ENCODE measurements at places on chromosomes 6 and 20.
A peak's percentile ranks its signal among the peaks of the same experiment; 100 is the strongest.

DNA sequence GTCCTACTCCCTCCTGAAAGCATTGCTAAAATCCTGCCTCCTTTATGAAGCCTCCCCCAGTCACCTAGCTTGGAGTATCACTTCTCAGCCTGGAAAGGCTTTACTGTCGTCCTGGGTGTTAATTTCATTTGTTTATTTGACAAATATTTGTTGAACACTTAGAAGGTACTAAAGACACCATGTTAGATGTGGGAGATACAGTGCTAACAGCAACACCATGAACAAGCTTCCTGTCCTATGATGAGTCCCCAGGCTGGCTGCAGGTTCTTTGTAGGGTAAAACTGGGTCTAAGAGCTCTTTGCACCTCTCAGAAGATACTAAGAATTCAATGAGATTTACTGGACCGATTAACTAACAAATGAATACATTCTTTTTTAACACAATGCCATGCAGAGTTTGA is 109.2 kb upstream of the TMEM170B start:
- no peak for DNase-seq

DNA sequence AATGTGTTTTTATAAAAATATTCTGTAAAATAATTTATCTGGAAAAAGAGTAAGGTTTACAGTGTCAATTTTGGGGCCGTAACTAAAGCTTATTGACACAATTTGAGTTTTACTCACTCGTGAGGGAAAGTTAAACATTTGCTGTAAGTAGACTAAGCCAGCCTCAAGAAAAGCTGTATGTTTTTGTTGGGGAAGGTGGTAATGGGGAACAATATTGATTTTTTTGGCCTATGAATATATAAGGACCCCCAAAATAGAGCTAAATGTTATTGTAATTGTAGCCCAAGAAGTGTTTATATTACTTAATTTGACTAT is 1.4 kb downstream of the SENP6 start:
- no peak for DNase-seq

- DNase-seq = no peak
Measured at GRCh38 chr6:47630587-47630986, 67.8 kb upstream of the ADGRF4 start.

GRCh38 chr20:7985916-7986315 is 33.6 kb downstream of the TMX4 start:
- DNase-seq = no peak

GRCh38 chr6:157761331-157761921 is 61.6 kb upstream of the SNX9 start:
- DNase-seq = no peak

DNA sequence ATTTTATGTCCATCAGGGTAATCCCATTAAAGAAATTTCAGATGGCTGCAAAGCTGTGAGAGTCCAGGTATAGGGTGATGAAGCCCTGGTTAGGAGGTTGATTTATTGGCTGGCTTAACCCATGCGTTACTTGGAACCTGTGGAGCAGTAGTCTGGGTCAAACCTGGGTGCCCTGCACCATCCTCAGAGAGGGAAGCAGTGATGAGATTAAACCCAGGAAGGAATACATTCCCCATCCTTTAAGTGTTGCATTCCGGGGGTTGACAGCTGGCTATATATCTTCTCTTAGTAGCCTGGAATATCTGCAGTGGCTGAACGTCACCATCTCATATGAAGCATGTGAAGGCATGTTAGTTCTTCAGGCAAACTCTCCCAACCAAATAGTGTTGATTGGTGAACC is 44.9 kb upstream of the JAG1 start:
- no peak for DNase-seq

DNA sequence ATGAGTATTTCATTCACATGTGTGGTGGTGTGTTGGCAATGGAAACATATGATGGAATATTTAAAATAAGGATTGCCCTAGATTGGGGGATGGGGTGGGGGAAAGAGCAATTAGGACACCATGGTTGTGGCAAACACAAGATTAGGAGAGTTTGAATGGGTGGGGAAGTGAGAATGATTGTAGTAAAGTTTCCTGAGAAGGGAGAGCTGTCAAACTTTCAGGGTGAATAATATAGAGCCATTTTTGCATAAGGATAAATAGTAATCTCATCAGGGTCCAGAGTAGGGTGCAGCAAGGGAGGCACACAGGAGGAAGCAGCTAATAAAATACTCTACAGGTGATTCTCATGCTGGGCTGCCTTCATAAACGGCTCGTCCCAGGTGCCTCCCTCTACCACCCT is 294.9 kb upstream of the MARCKS start:
- DNase-seq = no peak

DNA sequence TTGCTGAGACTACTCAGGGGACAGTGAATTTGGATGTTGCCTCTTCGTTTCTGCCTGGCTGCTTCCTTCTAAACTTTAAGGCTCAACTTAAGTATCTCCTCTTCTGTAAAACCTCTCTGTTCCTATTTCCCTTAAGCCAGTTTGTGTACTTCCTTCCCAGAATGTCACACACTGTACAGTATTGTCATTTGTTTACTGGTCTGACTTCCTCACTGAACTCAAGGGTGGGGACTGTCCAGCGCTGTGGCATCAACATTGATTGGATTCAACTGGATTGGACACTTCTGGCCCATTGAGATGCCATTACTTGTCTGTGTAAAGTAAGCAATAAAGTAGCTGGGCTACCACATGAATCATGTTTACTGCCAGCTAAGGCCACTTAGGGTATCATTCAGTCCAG is 69.7 kb downstream of the ANKS1A start:
- DNase-seq = no peak

- no peak for DNase-seq
Measured at GRCh38 chr20:12936020-12936419, 72.8 kb upstream of the SPTLC3 start.

GRCh38 chr6:156068881-156069280 is 613.2 kb upstream of the NOX3 start:
- DNase-seq = no peak

DNA sequence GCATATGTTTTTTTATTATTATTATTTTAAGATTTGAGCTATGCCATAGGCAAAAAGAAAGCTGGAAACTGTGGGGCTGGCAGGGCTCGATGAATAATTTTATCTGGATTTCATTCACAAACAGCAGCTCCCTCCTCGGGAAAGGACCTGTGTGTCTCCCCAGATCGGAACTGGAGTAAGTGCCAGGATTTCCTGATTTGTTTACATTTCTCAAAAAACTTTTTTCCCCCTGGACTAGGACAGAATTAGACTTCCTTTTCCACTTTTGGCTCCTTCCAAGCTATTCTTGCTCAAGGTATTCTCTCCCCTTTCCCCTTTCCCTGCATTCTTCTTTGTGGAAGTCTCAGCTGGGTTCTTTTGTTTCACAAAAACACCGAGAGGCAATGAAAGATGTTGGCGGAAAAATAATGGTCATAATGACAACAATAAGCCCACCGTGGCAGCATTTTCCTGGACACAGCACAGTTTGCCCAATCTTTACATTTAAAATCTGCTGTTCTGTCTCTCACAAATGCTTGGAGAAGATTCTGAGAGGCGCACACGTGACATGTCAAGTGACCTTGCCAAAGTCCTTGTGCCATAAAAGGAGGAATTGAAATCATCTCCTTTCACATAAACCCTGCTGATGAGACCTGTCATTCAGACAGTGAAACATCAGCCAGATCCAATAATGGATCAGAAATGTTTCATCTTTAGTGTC is 85.8 kb upstream of the PREP start:
- no peak for DNase-seq

DNA sequence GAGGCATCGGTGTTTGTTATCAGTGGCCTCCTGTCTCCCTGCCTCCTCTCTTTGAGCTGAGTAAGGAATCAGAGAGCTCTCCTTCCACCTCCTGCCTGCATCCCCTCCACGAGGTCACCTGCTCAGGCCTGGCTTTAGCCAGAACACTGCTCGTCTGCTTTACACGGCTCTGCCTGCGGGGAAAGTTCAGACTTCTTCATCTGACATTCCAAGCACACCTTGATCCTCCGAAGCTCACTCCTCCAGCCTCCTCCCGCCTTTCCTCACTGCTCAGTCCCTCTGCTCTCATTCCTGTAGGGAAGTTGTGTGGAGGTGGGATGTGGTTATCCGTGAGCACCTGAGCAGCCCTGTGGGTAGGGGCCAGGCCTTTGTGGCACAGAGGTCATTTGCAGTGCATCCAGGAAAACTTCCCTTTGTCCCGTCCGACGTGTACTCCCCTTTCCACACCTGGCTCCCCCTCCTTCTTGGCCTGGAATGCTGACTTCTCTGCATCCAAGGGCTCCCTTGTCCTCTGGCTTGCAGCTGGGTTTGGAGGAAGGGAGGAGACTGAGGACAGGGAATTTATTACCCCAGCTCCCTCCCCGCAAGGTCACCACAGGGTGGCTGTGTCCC is 12.8 kb upstream of the CCDC167 start:
- no peak for DNase-seq

DNA sequence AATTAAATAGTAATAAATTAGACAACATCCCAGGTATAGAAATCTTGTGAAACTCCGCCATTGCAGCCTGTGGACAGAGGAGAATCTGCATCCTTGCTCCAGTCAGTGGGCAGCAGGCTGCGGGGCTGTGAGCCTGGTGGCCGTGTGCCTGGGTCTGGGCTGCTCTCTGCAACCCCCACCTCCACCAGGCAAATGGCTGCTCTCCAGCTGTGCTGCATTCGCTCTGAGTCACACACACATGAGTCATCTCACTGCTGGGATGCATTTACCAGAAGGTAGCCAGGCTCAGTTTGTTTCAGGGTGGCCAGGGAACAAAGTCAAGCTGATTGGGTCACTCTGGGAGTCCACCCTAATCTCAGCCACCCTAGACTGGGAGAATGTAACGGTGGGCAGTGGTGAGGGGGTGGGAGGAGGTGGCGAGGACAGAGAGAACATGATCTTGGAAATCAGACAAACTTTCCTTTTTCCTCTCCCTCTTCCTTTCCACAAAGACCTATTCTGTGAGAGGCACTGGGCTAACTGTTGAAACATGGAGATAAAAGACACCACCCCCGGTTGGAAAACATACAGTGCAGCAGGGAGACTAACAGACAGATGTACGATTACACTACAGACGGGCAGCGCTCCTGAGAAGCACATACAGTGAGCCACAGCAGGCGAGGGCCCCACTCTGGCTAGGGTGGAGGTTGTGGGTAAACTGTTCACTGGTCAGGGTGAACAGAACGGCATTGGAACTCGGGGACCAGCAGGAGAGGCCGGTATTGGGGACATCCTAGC is 59.2 kb downstream of the TRAM2 start:
- peak; percentile 36 for DNase-seq

DNA sequence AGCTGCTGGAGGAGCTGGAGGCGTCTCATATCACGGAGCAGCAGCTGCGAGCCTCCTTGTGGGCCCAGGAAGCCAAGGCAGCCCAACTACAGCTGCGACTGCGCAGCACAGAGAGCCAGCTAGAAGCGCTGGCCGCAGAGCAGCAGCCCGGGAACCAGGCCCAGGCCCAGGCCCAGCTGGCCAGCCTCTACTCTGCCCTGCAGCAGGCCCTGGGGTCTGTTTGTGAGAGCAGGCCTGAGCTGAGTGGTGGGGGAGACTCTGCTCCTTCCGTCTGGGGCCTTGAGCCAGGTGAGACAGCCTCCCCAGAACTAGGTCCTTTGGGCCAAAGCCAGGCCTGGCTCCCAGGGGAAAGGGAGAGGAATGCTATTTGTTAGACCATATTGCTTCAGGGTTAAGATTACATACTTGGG is 31.7 kb downstream of the C20orf173 start:
- no peak for DNase-seq

DNA sequence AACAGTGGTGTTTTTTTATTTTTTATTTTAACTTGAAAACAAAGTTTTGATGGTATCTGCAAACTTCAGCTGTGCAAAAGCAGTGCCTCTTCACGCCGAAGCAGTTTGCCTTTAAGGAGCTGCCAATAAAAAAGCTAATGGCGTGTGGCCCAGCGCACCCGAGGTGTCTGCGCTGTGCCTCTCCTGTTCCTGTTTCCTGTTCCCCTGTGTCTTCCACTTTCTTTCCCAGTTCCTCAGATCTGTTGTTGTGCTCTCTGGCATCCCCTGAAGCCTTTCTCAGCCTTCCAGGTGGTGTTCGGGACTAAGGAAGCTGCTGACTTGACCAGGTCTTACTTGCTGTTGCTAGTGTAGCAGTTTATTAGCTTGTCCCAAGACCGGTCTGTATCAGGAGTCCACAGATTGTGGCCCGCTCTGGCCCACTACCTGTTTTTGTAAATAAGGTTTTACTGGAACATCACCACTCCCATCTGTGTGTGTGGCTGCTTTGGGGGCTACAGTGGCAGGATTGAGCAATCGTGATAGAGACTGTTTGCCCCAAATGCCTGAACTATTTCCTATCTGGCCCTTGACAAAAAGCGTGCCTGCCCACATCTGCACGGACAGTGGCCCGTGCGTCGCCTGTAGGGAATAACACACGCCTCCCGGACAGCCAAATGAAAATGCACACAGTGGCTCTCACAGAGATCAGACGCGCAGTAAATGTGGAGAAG is 178.3 kb downstream of the TMEM242 start:
- DNase-seq = no peak

- no peak for DNase-seq
Measured at GRCh38 chr6:79526897-79527296, 10.3 kb downstream of the LCA5 start.

DNA sequence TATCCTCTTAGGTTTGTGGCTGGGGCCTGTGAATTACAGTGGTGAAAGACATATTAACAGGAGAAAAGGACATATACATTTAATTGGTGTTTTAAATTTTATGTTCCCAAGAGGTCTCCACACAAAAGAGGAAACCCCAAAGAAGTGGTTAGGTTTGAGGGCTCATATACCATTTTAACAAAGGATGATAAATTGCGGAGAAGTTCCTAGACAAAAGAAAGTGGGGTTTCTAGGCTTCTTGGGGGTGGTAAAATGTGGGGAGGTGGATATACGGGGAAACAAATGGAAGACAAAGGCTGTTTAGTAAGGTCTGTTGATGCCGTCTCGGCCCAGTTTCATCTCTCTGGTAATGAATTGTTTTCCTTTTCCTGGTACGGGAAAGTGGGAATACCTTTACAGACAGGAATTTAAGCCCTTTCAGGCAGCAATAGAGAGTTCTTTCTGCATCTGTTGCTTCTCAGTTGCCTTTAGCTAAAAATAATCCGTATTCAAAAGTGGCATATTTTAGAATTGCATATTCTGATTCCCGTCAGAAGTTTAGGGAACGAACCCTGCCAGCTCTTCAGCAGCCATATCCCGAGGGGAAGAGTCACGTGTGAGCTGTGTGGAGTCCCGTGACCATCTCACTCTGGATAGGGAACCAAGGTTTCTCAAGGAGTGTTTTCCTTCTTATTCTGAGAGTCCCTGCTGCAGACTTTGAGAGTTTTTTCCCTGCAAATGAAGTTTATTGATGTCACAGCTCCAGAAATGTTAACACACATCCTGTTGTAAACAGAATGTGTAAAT is 104.4 kb downstream of the RPP40 start:
- no peak for DNase-seq

DNA sequence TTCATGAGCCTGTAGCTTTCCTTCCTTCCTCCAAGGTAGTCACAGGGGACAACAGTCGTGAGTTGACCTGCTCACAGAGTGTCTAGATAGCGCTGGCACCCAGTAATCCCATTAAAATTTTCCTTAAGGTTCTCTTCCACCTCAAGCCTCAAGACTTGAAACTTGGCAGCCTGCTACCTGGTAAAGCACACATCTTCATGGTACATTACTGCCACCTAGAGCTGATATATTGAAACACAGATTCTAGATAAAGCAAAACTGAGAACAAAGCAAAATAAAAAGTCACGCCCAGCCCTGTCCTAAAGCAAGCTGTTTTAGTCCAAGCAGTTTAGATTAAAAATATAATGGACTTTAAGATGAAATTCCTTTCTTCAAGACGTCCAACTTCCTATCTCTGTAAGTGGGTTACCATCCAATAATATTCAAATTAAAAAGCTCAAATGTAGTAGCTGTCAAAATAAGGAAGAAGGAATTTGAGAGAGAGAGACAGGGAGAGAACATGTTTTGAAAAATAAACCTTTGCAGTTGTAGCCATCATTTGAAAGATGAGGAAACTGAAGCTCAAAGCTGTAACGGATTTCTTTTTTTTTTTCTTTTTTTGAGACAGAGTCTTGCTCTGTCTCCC is 50.7 kb upstream of the CD83 start:
- DNase-seq = peak; percentile 56

Measured in neuronal stem cell (in vitro differentiated cells).